ENCODE measurements at places on chromosomes 1 and 21.

GRCh38 chr1:183306317-183307042 is 111.7 kb downstream of the NMNAT2 start:
- DNase-seq, result no peak

GRCh38 chr1:169647512-169647911 is 17.6 kb upstream of the SELP start:
- no peak for DNase-seq

DNA sequence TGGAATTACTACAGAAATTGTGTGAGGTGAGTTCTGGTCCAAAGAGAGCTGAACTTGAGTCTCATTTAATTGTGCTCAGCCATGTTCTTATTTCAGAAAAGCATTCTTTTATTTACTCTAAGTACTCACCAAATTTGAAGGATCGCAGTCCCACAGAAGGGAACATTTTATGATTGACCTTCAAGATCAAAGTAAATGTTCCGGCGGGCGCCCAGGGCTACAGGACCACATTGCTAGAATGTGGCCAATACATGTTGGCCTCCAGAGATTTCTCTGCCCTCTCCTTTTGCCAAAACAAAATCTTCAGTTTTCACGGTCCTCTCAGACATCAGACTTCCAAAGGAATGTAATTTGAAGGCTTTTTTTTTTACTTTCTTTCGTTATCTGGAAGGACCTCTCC is 237.8 kb downstream of the FMN2 start:
- no peak for DNase-seq

GRCh38 chr1:87185077-87185476 is 143.6 kb upstream of the LMO4 start:
- DNase-seq, result no peak

GRCh38 chr1:92298213-92298572 is 594 bp downstream of the GLMN start:
- DNase-seq, result no peak

DNA sequence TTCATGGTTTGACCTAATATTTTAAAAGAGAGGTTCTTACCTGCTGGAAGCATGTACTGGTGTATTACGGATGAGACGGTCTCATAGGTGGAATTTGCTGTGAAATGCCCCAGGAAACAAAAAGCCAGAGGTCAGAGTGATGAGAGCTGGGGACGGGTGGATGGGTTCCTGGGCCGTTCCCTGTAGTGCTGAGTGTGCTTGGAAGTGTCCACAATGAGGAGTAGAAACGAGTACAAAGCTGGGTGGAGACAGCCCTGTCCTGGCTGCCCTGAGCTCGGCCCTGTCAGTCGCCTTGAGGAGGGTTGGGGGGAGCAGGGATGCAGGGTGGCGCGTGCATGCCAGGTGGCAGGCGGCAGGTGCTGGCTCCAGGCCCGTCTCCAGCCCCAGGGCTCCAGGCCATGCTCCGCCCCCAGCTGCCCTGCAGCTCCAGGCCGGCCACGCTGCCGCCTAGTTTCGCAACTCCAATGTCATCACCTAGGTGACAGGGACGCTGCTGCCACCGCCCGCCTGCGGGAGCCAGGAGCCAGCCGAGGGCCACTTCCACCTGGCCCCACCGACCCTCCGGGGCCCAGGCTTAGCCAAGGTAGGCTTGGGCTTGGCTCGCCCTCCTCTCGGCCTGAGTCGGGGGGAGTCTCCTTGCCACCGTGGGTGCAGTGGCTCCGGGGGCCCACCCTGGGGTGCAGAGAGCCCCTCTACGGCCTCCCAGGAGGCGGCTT is 16.4 kb downstream of the TP73 start:
- DNase-seq, result peak; percentile 95

GRCh38 chr1:167770127-167770526 is 48.3 kb downstream of the MPZL1 start:
- peak; percentile 26 for DNase-seq

DNA sequence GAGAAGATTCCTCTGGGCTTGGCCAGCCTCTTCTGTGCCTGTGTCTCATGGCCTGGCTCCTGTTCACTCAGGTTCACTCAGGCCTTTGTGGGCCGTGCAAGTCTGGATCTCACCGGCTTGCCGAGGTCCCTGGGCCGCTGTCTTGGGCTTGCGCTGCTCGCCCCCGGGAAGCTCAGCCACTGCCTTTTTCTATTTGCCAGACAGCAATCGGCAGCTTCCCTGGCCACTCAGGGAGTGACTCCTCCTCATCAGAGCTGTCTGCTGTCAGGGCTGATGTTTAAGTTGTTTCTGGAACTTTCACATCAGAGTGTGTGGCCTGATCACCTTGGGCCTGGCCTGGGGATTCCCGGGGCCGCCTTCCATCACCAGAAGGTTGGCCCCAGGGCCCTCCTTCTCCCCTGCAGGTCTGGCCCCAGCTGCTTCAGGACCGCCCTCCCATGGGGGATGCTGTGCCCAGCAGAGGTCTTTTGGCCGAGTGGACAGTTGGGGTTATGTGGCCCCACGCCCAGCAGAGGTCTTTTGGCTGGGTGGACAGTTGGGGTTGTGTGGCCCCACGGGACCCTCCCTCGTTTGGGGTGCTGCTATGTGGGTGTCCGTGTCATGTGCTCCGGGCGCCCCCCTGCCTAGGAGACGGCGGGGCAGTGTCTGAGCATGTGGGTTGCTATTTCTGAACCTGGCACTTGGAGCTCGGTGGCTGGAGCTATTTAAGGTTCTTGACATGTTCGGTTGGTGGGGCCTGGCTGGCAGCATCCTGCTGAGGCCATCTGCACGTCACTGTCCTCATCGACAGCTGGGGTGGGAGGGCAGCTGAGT is 12.5 kb downstream of the SLX9 start:
- no peak for DNase-seq

DNA sequence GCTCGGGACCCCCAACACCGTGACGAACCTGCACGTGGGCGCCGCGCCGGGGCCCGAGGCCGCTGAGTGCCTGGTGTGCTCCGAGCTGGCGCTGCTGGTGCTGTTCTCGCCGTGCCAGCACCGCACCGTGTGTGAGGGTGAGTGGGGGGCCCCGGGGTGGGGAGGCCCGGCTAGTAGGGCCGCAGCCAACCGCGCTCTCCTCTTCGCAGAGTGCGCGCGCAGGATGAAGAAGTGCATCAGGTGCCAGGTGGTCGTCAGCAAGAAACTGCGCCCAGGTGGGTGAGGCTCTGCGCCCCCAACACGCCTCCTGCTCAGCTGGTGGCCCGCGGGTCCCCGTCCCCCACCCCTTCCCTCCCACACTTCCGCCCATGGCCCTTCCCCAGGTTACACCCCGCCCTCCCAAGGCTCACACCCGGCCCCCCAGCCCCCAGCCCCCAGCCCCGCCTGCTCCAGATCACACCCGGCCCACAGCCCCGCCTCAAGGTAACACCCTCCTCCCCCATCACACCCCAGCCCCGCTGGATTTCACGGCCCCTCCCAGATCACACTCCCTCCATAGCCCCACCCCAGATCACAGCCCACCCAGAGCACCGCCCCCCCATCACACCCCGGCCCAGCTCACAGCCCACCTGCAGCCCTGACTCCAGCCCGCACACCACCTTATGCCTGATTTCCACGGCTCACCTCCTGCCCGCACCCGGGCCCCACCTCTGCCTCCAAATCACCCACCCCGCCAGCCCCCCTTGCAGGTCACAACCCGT is 2.4 kb upstream of the MMP23B start:
- DNase-seq, result no peak

GRCh38 chr1:212455401-212455800 is 22.7 kb downstream of the NENF start:
- DNase-seq, result no peak

DNA sequence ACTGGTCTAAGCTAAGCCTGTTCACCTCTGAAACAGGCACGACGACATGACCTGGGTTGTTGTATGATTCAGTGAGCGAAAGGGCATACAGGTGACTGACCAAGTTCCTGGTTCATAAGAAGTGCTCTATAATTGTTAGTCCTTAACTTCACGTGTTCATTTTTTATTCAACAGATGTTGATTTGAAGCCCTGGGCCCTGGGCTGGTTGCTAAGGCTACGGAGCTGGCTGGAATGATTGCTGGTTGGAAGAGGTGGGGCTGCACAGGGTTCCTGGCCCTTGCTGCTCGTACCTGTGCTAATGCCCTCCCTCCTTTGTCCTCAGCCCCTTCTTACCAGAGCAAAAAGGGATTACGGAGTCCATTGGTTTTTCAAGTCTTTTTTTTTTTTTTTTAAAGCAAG is 111.3 kb upstream of the CSF3R start:
- peak; percentile 49 for DNase-seq

GRCh38 chr1:30120245-30121000 is 603.0 kb downstream of the MATN1 start:
- no peak for DNase-seq

- DNase-seq, result no peak
Observed at GRCh38 chr1:97348599-97349265, 572.1 kb downstream of the DPYD start.

DNA sequence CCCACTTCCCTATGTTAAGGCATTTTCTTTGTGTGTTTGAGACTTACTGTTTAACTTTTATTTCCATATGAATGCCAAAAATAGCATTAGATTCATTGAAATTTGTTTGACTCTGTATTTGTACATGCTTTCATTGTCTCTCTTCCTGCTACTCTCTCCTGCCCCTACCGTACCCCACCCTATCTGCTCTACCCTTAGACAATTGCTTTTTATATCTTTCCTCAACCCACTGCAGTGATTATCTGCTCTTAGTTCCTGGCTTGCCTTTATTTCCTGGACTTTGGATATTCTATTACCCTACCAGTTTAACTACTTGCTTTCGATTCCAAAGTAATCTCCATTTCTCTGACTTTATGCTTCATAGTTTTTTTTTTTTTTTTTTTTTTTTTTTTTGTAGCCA is 10.5 kb downstream of the RAVER2 start:
- DNase-seq, result no peak

DNA sequence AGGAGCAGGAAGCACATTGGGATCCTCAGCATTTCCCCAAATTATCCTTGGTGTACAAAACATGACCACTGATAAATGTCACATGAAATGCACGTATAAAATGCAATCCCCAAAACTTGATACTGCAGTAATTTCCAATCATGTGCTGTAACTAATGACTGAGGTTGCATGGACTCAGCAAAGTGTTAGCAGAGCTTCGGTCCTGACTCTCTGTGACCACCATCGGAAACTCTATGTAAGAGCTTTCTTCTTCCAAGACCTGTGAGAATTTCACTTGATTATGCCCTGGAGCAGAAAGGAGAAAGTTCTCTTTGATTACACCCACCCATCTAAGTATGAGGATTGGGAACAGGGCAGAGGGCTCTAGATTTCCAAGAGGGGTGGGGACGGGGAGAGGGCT is 908 bp downstream of the CD53 start:
- no peak for DNase-seq

DNA sequence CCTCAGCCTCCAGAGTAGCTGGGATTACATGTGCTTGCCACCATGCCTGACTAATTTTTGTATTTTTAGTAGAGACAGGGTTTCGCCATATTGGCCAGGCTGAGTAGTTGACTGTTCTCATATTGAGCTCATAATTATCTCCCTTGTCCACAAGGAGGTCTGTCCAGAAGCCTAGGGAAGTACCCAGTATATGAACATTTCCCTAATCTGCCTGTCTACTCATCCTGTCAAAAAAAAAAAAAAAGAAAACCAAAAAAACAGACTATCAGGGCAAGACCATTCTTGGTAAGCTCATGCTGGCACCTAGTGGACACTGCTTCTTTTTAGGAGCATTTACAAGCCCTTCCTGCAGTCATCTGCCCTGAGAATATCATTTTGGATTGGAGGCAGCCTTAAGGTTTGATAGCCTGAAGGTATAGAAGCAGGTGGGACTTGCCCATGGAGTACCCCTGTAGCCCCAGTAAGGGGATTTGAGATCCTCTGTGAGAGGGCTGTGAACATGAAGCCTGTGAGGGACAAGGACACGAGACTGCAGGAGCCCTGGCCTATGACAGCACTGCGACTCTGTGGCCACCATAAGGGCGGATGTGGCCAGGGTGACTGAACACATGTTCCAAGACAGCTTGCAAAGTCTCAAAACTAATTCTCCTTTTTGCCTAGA is 10.8 kb upstream of the DUSP12 start:
- DNase-seq, result peak; percentile 10

- no peak for DNase-seq
Observed at GRCh38 chr1:97243973-97244560, 522.5 kb downstream of the PTBP2 start.

GRCh38 chr1:65049941-65050713 is 83.8 kb upstream of the JAK1 start:
- DNase-seq, result no peak

- DNase-seq, result no peak
Observed at GRCh38 chr1:29832936-29833335, 596.6 kb downstream of the PTPRU start.

DNA sequence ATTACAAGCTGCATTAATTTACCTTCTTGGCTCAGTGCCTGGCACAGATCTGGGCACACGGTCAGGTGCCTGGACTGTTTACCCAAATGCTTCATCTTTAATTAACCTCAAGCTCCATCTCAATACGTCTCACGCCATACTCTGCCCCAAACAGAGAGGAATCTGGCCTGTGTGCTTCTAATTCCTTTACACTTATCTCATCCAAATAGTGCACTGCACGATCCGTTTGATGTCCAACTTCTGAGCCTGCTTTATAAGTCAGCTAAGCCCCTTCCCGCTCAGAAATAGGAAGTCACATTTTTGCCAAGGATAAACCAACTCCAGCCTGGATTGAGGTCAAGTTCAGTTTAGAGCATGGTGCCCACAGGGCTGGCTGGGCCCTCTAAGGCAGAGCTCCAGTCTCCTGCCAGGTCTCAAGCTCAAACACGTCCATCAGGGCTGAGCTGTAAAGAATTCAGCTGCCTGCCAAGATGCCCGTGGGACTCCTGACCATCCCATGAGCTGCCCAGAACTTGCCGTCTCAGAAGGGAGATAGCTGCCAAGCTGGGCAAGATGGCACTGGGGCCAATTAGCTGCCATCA is 233.5 kb downstream of the TRABD2B start:
- no peak for DNase-seq

- DNase-seq, result no peak
Observed at GRCh38 chr1:36389999-36390398, 4.3 kb upstream of the STK40 start.

- no peak for DNase-seq
Observed at GRCh38 chr1:90671251-90671650, 45.9 kb downstream of the BARHL2 start.

DNA sequence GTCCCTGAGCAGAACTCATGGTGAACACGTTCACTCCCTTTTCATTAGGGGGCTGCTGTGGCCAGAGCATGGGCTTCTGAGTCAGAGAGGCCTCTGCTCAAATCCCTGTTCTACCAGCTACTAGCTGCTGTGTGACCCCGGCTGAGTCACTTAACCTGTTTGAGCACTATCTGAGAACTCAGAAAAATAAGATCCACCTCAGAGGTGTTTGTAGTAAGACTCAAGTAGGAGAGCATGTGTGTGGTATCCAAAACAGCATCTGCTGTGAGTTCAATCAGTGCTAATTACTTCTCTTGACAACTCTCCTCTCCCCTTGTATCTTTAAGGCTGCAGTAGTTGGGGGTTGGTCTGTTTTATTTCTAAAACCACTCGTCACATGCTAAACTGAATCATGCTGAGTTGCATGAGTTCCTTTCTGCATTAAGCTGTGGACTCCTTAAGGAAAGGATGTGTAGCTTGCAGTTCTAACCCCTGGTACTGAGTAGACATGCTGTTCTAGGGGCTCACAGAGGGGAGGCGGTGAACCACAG is 39.7 kb upstream of the JUN start:
- no peak for DNase-seq

- no peak for DNase-seq
Observed at GRCh38 chr1:228452194-228453021, 34.8 kb upstream of the RNF187 start.

Measured in NCI-H1105 (cell line).